Amniotic epithelial cell (primary cell): ENCODE measurements at places on chromosomes 2 and 18.

DNA sequence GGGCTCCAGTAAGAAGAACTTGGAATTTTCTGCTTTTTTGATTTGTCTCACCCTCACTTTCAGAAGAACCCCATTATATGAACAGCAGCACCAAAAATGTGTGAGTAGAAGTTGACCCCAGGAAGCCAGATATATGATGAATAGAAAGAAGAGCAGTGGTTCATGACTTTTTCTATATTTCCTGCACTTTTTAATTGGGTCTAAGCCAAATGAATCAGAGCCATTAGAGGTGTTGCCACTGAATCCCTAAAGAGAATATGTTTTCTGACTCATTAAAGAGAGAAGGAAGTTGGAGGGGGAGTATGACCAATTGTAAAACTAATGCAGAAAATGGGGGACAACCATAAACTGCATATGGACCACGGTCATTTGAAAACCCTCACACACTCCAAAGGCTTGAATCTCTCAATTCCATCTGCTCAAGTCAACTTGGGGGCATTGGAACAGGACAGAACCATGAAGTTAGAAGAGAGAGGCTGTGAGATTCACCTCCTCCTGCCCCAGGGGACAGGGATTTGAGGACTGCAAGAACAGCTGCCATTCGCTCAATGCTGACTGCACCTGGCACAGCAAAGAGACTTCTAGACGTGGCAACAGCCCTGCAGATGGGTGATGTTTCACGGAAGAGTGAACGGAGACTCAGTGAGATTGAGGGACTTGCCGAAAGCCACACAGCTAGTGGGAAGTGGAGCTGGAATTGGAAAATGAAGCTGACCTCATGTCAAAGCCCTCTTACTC, 3.0 kb downstream of the DAPL1 start:
- DNase-seq: peak; percentile 7

DNA sequence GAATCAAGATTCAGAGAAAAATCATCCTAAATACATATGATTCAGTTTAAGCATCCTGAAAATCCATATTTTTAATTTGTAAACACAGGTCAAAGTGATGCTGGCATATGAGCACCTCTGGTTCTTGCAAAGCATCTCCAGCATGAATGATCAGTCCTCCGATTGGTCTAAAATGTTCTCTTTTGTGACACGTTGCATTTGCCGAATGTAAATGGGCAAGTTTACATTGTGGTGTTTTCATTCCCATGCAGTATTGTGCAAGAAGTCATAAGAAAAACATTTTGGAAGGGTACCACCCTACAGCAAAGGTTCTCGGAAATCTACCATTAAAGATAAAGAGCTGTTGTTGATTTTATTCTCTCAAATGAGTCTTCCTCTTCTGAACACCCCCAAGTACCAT, 108.0 kb upstream of the UNC80 start:
- no peak for DNase-seq

GRCh38 chr2:11411244-11411643, 54.7 kb downstream of the E2F6 start:
- no peak for DNase-seq

GRCh38 chr2:238114331-238114841, 14.2 kb downstream of the ESPNL start:
- DNase-seq: no peak

- DNase-seq: no peak
Measured at GRCh38 chr2:118372886-118373830, 284.9 kb downstream of the INSIG2 start.

GRCh38 chr2:205022841-205023240, 477.6 kb downstream of the PARD3B start:
- no peak for DNase-seq

DNA sequence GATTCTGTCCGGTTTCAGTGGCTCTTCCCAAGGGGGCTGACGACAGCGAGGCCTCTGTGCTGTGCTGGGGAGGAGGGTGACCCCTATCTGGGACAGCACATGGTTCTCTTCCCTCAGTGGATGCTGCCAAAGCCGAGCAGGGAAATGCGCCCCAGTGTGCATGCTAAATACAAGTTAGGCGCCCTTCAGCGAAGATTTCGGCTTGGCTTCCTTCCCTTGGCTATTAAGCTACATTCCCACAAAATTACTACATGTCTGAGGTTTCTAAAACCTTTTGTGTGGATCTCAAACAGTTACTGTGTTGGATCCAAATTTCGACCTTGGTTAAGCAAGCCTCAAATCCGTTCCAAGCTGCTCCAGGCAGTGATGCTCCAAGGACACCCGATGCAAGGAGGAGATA, 440.3 kb downstream of the NRXN1 start:
- DNase-seq: no peak

- DNase-seq: peak; percentile 91
Measured at GRCh38 chr2:54520687-54521086, 64.6 kb downstream of the SPTBN1 start.

- peak; percentile 26 for DNase-seq
Measured at GRCh38 chr2:224584785-224585210, 365 bp downstream of the CUL3 start.

- DNase-seq: no peak
Measured at GRCh38 chr2:215188078-215188477, 49.7 kb upstream of the ABCA12 start.

DNA sequence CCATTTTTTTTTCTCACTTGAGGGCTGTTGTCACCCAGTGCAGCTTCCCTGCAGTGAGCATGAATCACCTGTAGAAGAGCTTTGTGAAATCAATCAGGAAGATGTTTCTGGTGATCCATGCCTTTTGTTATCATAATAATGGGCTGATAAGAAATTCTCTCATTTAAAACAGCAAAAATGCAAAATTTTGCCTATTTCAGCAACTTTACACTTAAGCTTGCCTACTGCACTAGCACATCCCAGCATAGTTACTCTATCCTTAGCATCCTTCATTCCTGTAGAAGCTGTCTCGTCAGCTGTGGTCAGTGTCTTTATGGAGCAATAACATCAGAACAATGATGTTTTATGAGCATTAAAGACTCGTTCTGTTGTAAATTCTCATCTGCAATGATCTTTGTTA, 178.6 kb upstream of the ZNF804A start:
- no peak for DNase-seq

GRCh38 chr2:172052000-172052983, 33.0 kb upstream of the DLX1 start:
- no peak for DNase-seq

- peak; percentile 59 for DNase-seq
Measured at GRCh38 chr2:219155054-219155644, 5.5 kb downstream of the NHEJ1 start.

DNA sequence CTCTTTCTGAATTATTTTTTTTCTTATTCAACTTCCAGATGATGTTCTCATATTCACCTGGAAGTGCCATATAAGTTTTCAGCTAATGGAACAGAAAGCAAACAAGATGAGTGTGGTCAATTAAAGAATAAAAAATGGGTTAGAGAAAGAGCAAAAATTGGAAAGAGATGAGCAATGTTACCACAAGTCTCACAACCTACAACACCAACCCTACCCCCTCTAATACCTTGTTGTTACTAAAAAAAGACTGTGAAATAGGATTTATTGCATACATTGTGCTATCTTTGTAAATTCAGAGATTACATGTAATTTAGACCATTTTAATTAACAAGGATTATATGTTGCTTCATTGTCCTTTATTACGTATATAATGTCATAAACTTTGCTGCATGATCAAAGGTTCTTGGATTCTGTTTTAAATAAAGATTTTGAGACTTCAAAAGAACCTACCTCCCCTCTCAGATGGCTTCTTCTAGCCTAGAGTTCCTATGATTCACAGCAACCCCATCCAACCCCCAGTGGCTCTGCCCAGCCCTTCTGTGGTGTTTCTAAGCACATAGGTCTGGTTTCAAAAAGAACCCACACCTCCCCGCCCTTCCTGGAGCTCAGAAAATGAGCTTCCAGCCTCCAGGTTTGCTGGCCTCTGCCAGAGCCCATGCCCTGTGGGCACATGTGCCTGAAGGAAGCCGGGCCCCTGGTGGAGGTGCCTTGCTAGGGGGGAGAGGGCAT, 24.7 kb downstream of the LGALSL start:
- DNase-seq: no peak

DNA sequence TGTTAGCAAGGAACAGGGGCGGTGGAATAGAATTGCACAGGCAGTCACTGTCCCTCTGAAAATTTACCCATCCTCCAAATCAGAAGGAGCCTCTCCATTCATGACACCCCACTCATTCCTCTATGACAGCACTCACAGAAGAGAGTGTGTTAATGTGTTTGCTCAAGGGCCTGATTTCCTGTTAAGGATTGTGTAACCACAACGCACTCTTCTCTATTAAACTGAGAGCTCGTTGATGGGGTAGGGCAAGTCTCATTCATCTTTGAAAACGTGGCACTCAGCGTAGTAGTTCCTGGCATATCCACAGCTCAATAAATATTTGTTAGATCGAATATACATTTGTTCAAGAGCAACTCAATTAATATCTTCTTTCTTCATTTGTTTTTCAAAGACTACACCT, 106.4 kb downstream of the VAPA start:
- DNase-seq: peak; percentile 38

DNA sequence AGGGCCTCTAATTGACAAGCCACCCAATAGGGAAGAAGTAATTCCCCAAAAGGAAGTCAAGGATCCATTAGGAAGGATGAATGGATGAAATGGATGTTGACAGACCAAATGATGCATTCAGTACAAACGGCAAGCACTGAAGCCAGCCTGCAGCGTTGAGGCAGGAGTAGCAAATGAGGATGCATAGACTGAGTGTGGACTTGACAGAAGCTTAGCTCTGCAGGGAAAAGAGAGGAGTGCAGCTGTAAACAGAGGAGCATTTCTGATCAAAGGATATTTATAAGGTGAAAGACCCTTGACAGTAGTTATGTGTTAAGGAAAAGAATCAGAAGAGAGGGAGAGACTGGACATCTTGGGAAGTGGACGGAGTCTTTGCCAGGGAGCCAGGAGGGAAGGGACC, 253.2 kb upstream of the RAB12 start:
- no peak for DNase-seq

DNA sequence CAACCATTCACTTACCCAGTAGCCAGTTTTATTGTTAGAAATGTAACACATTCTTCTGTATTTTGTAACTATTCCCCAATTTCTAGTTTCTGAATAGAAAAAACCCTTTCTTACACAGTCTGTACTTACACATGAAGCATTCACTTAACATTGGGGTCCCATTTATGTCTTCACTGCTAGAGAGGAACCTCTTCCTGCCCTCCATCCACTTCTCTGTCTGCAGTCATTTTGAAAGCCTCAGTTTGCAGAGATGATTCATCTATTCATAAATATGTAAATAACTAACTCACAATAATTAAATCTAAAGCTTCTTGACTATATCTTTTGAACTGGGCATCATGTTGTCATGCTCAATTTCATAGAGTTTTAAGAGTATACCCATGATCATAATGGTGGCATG, 55.9 kb downstream of the ZRANB3 start:
- no peak for DNase-seq

GRCh38 chr2:24507549-24507948, 16.5 kb downstream of the NCOA1 start:
- DNase-seq: no peak

DNA sequence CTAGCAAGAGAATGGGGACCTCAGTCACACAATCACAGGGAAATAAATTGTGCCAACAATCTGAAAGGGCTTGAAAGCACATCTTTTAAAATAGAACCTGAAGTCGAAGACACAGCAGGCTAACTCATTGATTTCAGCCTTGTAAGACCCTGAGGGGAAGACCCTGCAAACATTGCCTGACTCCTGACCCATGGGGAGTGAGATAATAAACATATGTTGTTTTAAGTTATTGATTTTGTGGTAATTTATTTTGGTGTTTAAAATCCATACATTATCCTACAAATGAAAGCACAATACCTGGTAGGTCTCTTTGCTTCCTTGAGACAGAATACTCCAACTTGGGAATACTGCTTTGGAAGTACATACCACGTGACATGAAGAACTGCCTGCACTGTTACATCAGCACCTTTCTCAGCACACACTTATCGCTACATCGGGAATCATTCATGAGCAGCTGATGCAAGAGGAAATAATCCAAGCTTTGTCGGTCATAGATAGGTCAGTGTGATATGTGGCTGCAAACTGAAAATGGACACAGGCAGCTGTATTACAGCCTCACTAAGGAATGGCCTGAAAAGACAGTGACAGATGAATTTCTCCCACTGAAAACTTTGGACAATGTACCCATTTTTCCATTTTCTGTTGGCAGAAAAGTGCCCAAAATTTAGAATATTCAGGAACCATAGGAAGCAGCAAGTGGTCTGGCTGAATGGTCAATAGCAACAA, 494.5 kb upstream of the MAP2 start:
- DNase-seq: no peak

GRCh38 chr2:218615868-218616315, 8.2 kb downstream of the PLCD4 start:
- DNase-seq: no peak

GRCh38 chr2:220767591-220768255, 804.4 kb downstream of the EPHA4 start:
- no peak for DNase-seq

DNA sequence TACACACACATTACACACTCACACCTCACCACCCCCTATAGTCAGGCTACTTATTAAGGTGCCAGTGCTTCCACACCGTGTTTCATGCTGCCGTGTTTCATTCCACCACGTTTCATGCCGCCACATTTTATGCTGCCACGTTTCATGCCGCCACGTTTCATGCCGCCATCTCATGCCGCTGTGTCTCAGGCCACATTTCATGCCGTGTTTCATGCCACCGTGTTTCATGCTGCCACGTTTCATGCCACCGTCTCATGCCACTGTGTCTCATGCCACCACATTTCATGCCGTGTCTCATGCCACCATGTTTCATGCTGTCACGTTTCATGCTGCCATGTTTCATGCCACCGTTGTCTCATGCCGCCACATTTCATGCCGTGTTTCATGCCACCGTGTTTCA, 65.1 kb downstream of the MBOAT2 start:
- DNase-seq: no peak

GRCh38 chr2:74500578-74500946, 1.2 kb upstream of the LBX2 start:
- no peak for DNase-seq

- no peak for DNase-seq
Measured at GRCh38 chr2:69983392-69983966, 22.0 kb upstream of the ASPRV1 start.

DNA sequence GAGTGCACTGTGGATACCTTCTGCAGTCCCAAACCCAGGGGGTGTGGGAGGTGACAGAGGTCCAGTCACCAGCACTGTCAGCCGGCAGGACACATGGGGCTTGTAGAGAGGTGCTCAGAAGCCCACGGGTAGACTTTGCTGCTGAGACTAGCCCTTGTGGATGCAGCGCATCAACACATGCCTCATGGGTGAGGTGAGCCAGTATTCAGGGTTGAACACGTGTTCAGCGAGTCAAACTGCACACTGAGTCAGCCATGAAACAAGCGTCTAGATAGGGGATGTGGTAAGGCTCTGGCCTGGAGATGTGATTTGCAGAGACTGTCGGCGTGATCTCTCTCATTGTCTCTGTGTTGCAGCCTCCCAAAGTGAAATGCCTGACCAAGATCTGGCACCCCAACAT, 35.8 kb upstream of the SCLY start:
- DNase-seq: peak; percentile 80
